Inflammatory macrophage treated with lipopolysaccharide for 1 hour (primary cell): ENCODE measurements at places on chromosomes 3 and 15.

DNA sequence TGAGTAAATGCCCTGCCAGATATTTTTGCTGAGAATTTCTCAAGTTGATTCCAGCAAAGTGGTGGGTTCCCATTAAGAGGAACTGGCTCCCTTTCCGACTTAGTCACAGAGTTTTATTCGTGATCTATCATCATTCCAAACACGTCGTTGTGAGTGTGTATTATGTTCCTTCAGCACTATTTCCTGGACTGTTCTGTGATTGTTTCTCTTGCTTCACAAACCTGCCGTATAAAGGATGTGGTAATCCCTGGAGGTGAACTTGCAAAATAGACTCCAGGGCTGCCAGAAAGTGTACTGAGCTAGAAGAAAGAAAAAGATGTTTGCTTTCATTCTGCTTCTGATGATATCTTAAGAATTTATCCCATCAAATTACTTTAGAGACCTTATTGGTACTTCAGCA lies 14.5 kb upstream of the CAPN3 start:
- DNase-seq = no peak

DNA sequence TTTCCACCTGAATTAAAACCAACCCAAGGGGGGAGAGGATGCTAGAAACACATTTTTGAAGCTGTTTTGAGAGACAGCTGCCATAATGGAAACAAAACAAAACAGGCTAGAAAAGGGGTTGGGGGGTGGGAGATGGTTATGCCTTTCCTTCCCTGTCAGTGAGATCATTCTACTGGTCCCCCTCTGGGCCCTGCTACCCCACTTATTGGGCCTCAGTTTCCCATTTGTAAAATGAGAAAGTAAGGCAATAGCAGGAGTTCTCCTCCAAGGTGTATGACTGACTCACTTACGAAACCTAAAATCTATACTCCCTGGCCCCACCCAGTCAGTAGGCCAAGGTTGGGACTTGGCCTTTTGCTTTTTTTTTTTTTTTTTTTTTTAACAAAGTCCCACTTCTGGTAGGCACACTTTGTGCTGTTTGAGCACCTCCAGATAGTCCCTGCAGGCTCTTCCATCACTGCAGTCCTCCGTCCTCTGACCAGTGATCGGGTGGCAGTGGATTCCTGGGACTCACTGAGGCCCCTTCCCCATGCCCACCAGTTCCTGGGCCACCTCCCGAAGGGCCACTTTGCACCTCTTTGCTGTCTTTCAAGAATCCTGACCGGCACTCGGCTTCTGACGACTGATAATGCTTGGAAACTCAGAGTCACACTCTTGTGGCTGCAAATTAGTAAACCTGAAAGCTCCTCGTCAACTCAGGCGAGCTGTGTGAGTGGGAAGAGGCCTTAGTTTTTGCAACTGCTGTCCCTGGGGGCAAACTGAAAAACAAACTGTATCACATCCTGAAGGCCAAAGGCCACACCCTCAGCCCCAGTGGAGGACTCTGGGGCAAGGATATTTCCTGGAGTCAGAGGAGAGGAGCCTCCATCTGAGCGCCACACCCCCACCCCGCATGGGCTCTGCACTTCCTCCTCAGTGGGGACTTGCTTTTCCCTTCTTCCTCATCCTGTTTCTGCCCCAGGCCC lies 6.7 kb upstream of the PSTPIP1 start:
- DNase-seq = peak; percentile 83

DNA sequence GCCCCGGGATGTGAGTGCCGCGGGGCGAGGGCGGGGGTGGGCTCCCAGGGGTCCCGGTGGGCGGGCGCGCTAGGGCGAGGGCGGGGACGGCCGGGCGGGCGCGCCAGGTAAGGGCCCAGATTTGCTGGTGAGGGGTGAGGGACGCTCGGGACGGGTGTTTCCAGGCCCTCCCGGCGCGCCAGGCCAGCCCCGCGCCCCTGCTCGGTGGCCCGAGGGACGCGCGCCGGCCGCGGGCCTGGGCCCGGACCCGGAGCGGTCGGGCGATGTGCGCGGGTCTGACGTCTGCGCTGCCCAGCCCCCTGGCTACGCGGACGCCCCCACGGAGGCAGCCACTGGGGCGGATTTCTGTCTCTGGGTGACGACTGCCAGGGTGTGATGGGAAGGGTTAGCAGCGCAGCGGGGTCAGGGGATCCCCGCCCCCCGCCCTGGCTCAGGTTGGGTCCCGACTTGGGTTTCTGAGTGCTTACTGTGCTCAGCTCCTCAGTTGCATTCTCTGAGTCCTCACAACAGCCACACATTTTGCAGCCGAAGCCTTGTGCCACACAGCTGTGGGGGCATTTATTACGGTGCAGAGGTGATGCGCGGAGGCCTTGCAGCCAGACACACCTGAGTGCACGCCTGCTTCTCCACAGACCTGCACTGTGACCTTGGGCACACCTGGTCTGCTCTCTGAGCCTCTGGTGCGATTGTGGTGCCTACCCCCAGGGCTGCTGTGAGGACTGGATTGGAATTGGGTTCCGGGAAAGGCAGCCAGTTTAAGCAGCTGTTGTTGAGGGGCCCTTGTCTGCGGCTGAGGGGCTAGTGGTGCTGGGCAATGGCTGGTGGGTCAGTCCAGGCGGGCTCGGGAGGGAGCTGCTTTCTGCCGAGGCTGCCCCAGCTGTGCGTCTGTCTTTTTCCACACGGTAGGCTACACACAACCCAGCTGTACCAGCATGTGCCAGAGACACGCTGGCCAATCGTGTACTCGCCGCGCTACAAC lies 523 bp downstream of the HDAC11 start:
- DNase-seq = peak; percentile 21

DNA sequence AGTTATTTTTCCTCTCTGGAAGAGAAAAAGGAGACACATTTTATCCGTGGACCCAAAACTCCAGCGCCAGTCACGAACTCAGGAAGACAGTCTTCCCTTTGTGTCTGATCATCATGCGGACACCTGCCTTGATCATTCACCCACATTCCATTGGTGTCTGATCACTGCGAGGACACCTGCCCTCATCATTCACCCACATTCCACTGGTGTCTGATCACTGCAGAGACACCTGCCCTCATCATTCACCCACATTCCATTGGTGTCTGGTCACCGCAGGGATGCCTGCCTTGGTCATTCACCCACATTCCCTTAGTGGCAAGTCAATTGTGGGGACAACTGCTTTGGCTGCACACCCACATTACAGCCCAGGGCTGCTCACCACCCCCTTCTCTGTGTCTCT lies 148.9 kb downstream of the ROBO1 start:
- no peak for DNase-seq

DNA sequence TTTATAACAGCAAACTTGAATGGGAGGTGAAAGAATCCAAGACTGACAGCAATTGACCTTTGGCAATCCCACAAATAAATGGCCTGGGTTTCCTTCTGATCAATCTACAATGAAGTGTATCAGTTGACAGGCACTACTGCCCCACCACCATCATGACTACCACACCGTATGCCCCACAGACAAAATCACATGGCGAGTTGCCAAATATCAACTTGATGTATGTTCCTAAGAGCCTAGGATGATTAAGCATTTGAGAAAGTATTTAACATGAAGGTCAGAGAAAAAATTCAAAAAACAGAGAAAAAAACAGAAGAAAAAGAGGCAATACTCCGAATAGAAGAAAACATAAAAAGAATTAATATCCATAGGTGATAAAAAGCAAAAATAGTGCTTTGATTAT lies 215.9 kb upstream of the STAC start:
- no peak for DNase-seq

DNA sequence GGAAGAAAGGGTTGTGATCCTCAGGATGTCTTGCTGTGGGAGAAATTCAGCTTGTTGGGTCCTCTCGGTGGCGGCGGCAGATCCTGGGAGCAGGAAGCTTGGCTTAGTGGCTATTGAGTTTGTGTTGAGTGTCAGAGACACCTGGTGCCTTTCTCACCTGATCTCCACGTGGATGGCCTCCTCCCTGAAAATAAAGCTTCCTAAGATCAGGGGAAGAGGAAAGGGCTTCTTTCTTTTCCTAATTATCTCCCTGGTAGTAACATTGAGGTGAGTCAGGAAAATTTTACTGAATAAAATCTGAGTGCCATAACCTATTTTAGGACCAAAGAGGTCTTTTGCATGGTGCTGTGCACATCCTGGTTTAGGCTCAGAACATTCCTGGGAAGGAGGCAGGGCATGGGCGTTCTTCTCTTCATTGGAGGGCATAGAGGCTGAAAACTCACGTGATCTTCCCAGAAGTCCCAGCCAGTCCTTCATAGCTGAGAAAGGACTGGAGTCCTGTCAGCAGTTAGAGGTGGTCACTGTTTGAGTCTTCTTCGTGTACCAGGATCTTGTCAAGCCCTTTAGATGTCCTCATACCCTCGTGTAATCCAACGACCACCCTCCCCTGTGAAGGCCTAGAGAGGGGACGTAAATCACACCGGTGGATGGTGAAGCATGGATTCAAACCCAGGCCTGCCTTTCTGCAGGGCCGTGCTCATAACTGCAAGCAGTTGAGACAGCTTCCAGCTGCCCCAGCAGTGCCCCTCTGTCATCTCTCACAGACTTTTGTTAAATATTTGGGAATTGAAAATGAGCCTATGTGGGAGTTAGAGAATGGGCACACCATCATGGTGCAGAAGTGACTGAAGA lies 1.1 kb downstream of the CMTM8 start:
- DNase-seq = no peak

DNA sequence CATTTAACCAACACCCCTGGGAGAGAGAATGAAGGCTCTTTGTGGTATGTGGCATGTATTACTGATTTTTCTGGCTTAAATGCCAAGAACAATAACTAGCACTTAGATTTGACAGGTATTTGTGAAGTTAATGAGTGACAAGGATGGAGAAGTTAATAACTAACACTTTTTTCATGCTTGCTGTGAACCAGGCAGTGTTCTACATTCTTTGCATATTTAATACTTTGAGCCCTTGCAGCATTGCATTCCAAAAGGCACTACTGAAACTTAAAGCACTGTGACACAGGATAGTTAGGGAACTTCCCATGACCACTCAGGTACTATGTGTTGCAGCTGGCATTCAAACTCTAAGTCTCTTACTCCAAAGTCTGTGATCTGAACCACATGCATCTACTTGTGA lies 650.6 kb downstream of the ZPLD1 start:
- DNase-seq = no peak

- DNase-seq = no peak
These were observed 1.3 kb downstream of the NEDD4 start for GRCh38 chr15:55991802-55992768.

GRCh38 chr3:110307065-110307809 lies 764.4 kb upstream of the NECTIN3 start:
- DNase-seq = no peak

DNA sequence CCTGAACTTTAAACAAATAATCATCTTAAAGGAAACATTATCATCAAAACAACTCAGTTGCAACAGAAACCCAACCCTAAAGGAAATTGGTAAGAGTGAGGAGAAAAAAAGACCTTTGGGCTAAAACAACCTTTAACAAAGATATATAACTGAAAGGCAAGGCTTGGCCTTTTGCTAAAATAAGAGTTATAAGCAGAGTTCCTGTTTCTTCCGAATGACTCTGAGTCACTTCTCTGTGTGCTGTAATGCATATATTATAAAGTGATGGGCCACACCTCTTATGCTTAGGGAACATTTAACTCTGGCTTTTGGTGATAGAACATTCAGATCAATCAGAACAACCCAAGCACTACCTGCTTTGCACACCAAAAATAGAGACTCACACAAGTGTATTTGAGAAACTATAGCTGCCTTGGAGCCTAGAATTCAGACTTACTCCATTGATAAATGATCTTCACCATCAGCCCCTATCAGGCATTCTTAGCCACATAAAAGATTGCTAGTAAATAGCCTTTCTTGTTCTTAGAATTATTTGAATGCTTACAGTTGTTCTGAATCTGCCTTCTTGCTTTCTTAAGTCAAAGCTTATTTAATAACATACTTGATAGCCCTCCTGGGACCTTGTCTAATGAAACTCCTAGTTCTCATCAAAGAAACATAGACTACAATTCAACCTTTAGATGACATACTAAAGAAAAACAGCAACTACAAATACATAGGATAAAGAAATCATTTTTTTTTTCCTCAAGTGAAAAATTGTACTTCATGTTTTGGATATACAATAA lies 294.2 kb upstream of the SEMA6D start:
- DNase-seq = peak; percentile 46

GRCh38 chr3:108201258-108201657 lies 21.0 kb downstream of the IFT57 start:
- DNase-seq = no peak

- DNase-seq = no peak
These were observed 81.7 kb upstream of the ZPLD1 start for GRCh38 chr3:102353148-102353547.

- DNase-seq = peak; percentile 73
These were observed 5.6 kb upstream of the P2RY14 start for GRCh38 chr3:151283907-151284461.

DNA sequence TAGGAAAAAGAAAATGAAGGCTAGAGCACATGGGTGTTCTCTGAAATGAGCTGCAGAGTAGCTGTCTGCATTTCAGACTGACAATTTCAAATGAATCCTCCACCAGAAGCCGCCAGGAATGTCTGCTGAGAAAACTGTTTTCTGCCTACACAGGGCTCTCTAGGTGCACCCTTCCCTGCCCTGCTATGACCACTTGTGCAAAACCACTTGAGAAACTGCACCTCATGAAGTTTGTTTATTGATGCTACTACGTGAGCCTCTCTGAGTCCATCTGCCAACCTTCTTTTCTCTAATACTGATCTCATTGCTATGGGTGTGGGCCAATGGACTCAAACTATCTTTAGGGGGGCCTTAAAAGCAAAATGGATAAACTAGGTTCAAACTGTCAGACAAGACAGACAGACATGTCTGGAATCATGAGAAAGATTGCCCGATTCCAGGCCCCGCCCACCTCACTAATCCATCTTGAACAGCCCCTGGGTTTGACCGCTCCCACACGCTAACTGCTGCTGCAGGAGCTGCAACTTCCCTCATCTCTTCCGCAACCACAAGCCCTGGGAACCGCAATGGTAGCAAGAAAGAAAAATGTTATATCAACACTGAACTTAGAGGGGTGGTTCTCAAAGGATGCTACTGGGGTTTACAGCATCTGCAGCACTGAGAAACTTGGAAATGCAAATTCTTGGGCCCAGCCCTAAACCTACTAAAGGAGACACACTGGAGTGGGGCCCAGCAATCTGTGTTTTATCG lies 9.0 kb upstream of the CD47 start:
- peak; percentile 82 for DNase-seq

DNA sequence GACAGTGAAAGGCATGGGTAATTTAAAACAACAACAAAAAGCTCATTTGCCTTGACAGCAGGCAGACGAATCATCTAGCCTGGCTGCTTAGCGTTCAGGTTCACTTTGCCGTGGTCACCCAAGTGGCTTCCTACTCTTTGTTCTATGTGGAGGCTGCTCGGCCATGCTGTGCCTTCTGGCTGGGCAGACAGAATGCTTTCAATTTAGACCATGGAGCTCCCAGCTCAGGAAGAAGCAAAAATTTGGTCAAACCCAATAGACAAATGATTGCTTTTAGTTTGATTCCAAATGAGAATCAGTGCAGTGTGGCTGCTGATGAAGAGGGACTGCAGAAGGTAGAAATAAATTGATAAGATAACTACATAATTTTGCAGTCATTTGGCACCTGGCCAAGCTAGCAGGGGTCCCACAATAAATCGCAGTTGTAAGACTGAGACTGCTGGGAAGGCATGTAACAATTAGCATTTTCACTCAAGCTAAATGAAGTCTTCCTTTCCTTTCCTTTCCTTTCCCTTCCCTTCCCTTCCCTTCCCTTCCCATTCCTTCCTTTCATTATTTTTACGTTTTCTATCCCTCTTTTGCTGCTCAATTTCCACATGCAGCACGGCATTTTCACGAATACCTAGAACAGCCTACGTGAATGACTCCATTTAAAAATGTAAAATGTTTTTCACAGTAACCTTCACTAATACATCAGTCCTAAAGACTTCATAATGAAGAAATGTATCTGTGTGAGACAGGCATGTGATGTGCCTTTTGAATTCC lies 360.4 kb upstream of the TGFBR2 start:
- DNase-seq = no peak

GRCh38 chr3:178120367-178120766 lies 415.9 kb upstream of the KCNMB2 start:
- DNase-seq = no peak
